ENCODE measurements at places on chromosomes 16 and 17. TPM values are rescaled to one million over a fixed set of nuclear protein-coding genes. Genes with fewer than 3 reads are reported as not detected.

DNA sequence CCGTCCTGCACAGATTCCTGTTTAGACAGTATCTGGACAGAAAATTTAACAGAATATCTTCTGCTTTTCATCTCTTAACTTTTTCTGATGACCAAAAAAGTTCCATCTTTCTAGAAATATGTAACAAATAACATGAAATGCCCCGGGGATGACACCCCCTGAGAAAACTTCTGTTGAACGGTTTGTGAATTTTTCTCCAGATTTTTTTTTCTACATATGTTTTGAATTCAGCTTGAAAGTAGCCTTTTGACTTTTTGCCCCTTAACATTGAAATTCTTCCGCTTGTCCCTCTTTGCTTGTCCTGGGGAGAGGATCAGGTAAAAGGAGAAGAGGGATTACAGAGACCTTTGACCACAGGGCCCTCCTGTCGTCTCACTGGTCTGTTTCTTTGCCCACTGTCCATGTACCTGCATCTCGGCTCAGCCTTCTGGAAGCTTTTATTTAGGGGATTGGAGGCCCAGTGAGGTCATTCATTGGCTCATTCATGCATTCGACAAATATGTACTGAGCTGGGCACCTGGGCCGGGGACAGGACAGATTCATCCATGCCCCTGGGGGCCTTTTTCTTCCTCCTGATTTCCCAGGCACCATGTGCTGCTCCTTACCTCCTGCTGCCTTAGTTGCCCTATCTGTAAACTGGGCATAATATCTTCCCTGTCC, 19.6 kb upstream of the CPNE2 start:
- no peak for DNase-seq

DNA sequence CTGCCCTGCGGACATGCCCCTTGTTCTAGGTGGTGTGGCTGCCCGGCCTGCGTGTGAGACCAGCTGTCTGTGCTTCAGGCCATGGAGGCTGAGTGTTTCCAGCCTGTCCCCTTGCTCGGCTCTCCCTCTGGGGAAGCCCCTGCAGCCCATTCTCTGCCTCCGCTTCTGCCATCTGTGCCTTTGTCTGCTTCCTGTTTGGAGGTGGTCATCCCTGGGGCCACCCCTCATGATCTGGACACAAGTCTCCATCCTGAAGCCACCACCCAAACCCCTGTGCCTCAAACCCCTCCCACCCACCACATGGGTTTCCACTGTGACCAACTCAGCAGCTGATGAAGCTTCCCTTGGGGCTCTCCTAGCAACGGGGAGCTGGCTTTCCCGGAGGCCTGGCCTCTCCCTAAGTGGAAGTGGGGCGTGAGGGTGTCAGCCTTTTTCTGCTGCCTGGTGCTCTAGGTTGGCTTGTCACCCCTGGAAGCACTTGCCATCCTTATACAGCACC, 184.9 kb downstream of the SEC14L1 start:
- no peak for DNase-seq

GRCh38 chr17:44568945-44569858, 11.9 kb downstream of the FZD2 start:
- DNase-seq = no peak

DNA sequence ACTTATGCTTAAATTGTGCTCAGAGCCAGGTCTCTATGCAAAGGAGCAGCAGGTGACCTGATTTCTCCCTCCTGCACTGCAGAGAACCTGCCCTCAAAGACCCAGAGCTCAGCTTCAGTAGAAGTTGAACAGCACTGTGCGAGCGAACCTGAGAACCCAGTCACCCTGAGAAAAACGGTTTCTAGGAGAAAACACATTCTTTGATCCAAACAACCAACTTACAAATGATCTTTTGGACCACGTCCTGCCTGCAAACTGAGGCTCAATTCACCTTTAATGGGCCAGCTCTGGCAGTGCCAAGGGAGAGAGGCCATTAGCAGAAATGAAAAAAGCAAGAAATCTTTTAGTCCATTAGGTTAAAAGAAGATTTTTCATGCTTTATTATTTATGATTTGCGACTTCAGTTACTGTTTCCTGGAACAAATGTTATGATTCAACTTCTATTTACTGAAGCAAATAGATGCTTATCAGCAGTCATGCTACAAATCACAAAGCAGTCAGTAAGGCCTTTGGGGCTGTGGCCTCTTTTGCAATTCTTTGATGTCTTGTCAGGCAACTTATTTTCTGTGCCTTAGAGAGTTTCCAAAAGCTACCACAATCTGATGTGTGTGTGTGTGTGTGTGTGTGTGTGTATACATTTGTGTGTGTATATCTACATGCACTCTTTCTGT, 65.7 kb upstream of the LRRC37A3 start:
- DNase-seq = peak; percentile 88

DNA sequence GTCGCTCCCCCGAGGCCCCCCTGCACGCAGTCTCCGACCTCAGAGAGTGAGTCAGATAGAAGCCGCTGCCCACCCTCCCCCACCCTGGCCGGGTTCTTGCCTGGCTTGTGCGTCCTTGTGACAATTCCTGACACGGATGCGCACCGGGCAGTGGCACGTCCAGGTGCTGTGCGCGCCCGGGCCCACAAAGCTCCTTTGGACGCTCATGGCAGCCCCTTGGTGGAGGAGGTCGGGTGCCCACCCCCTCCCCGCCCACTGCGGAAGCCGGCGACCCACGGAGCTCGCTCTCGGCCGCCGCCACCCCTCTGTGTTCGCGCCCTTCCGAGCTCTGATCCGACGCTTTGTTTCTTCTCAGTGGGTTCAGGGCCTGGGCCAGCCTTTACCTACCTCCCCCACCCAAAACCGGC, 662 bp upstream of the TUBB3 start:
- peak; percentile 74 for DNase-seq

DNA sequence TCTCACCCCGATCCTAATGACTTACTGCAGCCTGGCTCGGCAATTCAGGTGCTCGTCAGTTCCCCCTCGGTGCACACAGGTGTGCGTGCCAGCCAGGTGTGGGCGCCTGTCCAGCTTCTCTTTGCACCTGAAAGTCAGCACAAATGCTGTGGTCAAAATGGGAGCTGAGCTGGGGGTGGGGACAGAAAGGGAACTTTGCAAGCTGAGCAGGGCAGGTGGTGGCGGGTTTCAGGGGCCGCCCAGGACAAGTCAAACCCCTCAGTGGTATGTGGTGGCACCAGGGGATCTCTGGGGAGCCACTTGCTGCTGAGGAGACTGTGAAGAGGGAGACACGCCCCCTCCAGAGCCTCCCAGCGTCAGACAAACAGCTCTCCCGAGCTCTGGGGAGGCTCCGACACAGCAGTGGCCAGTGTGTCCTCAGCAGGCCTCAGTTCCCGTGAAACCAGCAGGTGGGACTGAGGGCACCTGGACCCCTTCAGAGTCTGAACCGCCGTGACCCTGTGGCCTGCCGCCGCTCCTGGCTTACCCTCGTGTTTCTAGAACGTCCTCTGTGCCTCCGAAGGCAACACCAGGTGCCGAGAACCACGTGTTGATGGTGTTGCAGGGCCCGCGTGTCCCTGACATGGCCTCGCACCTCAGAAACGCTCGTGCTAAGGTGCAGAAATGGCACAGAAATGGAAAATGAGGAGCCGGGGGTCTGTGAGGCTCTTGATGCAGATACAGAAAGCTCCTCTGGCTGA, 233.5 kb upstream of the TNRC6C start:
- DNase-seq = no peak

- no peak for DNase-seq
Measured at GRCh38 chr17:1362964-1363363, 37.1 kb downstream of the YWHAE start.

Gene OR1F1
- not detected for total RNA-seq
